ENCODE measurements at places on chromosomes 13 and 19. TPM values are rescaled to one million over a fixed set of nuclear protein-coding genes. Genes with fewer than 3 reads are reported as not detected.

DNA sequence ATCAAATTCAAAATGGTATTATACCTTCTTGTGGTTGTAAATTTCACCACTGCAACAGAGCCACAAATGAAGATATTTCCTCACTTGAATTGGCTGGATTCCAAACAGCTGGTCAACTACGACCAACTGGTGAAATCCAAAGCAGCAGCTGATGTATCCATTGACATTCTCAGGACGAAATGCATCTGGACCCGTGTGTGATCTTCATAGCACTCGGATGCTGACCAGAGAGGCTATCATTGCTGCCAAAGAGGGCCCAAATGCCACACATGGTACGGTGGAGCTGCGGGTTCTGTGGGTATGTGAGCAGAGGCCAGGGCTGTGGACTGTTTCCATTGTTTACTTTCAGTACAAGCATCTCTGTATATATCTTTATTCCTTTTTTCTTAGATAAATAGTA, 25.6 kb upstream of the PCCA start:
- DNase-seq: no peak

GRCh38 chr13:46803586-46803985, 6.6 kb upstream of the ESD start:
- DNase-seq: no peak

GPATCH1 gene
- 5.4 TPM for polyA plus RNA-seq

FXYD1 gene
- 57.7 TPM for polyA plus RNA-seq

MUC16 gene
- polyA plus RNA-seq: under 0.01 TPM

Data from sigmoid colon (tissue), 7 donors.